ENCODE measurements at places on chromosomes 7 and 10. TPM values are rescaled to one million over a fixed set of nuclear protein-coding genes. Genes with fewer than 3 reads are reported as not detected.

Gene SYCE1
- not detected for total RNA-seq

Gene NKX2-3
- total RNA-seq, result not detected

Gene METTL2B
- 29.8 TPM for total RNA-seq

Gene CADPS2
- 22.4 TPM for total RNA-seq

Gene PDE6C
- total RNA-seq, result not detected

Gene UNCX
- total RNA-seq, result not detected

Gene ENTPD7
- total RNA-seq, result 21.0 TPM

Gene GFRA1
- 1.7 TPM for total RNA-seq

Gene OR2A12
- total RNA-seq, result not detected

Gene OR6V1
- not detected for total RNA-seq

Gene SPDYE16
- not detected for total RNA-seq

Gene IDI2
- total RNA-seq, result not detected

Gene STAG3
- total RNA-seq, result 0.35 TPM

Gene MALRD1
- not detected for total RNA-seq

Gene FAM170B
- total RNA-seq, result not detected

Gene CTAGE6
- total RNA-seq, result not detected

Gene LRRC61
- not detected for total RNA-seq

Gene ADARB2
- 0.21 TPM for total RNA-seq

Gene EVX1
- not detected for total RNA-seq

Gene HKDC1
- 0.23 TPM for total RNA-seq

Gene SMURF1
- 19.0 TPM for total RNA-seq

Gene SLC29A3
- total RNA-seq, result 3.3 TPM

Gene PAX4
- total RNA-seq, result not detected

Gene FXYD4
- total RNA-seq, result not detected

Gene PRLHR
- not detected for total RNA-seq

Gene OR13A1
- not detected for total RNA-seq

Gene DTX2
- total RNA-seq, result 5.6 TPM

Gene PPP1R17
- total RNA-seq, result not detected

Measured in H4 (cell line).